ENCODE measurements at places on chromosomes 16 and 17.
A peak's percentile ranks its signal among the peaks of the same experiment; 100 is the strongest.

- DNase-seq: no peak
Measured at GRCh38 chr17:53722407-53722806, 100.3 kb upstream of the KIF2B start.

DNA sequence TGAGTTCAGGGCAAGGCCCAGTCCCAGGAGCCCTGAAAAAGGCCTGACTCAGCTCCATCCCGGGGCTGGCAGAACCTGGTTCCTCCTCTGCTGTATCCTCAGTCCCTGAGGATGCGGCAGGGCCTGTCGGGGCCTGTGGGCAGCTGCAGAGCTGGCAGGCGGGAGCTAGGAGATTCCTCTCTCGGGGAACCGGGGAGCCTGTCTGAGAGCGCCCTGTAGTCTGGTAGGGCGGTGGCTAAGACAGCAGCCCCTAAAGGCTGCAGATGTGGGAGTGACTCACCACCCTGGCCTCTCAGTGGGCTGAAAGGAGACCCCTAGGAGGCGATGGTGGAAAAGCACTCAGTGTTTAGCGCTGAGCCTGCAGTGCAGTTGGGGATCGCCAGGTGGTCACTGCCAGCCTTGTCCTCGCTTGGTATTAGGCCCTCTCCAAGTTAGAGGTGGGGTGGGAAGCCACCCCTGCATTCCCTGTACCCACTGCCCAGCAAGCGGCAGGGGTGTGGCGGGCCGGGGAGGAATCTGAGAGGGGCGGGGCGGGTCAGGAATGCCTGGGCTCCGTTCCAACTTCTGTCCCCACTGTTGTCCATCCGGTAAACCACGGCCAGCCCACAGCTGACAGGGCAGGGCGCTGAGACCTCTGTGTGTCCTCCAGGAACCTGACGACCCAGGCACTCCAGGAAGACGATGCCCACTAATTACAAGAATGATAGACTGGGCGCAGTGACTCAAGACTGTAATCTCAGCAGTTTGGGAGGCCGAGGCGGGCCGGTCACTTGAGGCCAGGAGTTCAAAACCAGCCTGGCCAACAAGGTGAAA lies 29.5 kb upstream of the CDH1 start:
- no peak for DNase-seq

DNA sequence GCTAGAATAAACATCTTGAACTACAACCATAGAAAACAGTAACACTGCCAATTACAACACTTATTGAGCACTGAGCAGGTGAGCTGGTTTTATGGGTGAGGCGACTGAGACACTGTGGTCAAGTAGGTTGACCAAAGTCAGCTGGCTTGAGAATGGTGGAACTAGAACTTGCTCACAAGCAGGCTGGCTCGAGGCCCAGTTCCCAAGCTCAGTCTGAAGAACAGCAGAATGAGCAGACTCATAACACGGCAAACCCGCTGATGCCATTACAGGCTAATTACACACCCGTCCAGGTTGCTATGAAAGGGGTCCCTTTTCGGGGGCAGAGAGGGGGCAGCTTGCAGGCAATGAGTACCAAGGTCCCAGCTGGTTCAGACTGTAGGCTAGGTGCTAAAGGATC lies 6.5 kb downstream of the ZZEF1 start:
- no peak for DNase-seq

GRCh38 chr16:66478733-66479511 lies 51.8 kb downstream of the BEAN1 start:
- DNase-seq: peak; percentile 90

DNA sequence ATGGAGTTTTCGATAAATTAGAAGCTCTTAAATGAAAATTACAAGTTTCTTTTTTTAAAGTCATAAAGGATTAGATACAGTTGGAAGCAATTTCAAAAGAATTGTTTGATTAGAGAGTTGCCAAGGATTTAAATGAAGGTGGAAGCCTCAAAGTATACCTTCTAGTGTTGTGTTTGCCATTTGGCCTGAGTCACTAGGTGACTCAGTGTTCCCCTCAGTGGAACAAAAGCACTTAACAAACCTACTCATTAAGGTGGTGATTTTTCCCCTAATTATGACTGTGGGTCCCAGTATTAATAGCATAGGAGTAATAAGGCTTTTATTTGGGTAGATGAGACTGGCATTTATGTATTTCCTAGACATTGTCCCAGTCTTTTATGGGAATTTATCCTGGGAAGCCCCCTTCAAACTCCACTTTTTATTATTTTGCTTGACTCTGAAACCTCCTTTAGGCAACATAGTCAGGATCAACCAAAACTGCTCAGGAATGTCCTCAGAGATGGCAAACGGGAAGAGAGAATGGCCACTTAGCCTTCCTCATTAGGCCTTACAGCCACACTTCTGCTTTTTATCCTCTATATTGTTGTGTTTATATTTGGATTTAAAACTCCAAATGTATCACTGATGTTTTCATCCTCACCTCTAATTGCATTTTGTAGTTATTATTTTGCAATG lies 161.0 kb downstream of the FTO start:
- peak; percentile 33 for DNase-seq
